ENCODE measurements at places on chromosomes 13 and 19.

DNA sequence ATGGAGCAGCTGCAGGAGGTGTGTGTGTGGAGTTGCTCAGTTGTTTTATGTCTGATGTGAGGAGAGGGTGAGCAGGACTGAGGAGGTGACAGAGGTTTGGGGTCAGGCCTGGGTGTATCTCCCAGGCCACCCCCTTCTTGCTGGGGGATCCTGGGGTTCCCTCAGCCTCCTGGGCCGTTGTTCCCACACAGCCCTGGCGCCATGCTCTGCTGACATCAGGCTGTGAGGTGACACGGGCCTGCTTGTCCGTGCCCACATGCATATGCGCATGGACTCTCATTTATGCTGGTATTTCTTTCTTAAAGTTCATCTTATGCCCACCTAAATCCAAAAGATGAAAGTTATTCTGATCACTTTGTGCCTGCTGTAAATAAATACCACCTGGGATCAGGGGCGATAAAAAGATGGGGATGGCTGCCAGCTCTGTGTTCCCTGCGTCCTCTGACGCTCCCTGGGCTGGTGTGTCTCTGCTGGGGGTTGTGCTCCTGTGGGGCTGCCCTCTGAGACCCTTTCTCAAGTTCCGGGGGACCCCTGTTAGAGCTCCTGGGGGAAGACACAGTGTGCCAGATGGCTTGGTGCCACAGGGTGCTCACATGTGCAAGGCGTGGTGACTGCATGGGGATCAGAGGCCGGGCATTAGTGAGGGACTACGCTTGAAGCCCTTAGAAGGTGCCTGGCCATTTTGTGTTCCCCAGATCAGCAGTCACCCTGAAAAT is 12.6 kb downstream of the NAXD start:
- H3K27me3 ChIP-seq: no peaks in the 10 kb centered on the region
- H3K36me3 ChIP-seq: peaks cover 35% of the 10 kb centered on the region
- no peak overlapping the region for H3K4me3 ChIP-seq
- H3K4me1 ChIP-seq: peaks cover 3% of the 10 kb centered on the region
- DNase-seq: no peak

GRCh38 chr13:80030491-80030890 is 310.4 kb downstream of the SPRY2 start:
- DNase-seq: no peak
- no peak overlapping the region for H3K27ac ChIP-seq
- H3K36me3 ChIP-seq: no peaks in the 10 kb centered on the region

- no peak overlapping the region for H3K27ac ChIP-seq
- H3K4me3 ChIP-seq: no peak overlapping the region
- DNase-seq: no peak
- H3K27me3 ChIP-seq: no peaks in the 10 kb centered on the region
Observed at GRCh38 chr13:29459813-29460355, 135.6 kb downstream of the SLC7A1 start.

GRCh38 chr19:41563854-41564514 is 12.0 kb upstream of the CEACAM21 start:
- H3K4me1 ChIP-seq: peaks cover 37% of the 10 kb centered on the region
- peak overlapping the region; percentile 64 for H3K27ac ChIP-seq
- peak overlapping the region; percentile 23 for H3K4me3 ChIP-seq
- no peaks in the 10 kb centered on the region for H3K27me3 ChIP-seq

GRCh38 chr19:33441277-33441699 is 67.8 kb downstream of the CEBPG start:
- H3K4me1 ChIP-seq: no peaks in the 10 kb centered on the region
- DNase-seq: no peak
- no peak overlapping the region for H3K27ac ChIP-seq
- H3K4me3 ChIP-seq: no peak overlapping the region
- no peaks in the 10 kb centered on the region for H3K36me3 ChIP-seq
- H3K27me3 ChIP-seq: no peaks in the 10 kb centered on the region

DNA sequence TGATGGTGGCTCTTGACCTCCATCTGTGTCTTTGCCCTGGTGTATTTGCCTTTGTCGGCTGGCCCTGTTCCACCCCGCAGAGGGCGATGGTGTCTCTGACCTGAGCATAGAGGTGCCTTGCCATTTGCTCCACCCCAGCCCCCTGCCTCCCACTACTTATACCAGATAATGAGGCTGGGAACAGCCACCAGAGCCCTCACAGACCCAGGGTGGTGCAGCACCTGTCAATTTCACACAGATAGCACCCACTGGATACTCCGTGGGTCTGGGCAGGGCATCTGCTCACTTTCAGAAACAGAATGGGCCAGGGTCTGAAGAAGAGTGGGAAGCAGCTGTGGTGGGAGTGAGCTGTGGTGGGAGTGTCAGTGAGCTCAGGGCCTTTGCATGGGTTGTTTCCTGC is 4.1 kb downstream of the ZNF536 start:
- H3K36me3 ChIP-seq: no peaks in the 10 kb centered on the region
- no peak overlapping the region for H3K4me3 ChIP-seq
- DNase-seq: no peak
- H3K4me1 ChIP-seq: no peaks in the 10 kb centered on the region
- no peak overlapping the region for H3K27ac ChIP-seq
- no peaks in the 10 kb centered on the region for H3K27me3 ChIP-seq

DNA sequence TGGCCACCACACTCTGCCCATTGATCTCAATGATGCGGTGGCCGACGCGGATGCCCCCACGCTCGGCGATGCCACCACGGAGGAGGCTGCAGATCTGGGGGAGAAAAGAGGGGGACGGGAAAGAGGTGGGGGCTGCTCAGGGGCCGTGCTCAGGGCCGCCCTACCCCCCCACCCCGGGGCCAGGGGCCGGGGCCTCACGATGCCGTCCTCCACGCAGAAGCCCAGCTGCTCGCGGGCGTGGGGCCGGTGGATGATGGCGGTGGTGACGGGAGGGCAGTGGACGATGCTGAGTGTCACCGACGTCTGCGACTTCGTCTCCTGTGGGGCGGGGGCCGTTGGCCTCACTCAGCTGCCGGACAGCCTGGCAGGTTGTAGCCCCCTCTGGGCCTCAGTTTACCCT is 10.3 kb downstream of the APBA3 start:
- peaks cover 51% of the 10 kb centered on the region for H3K36me3 ChIP-seq
- H3K27me3 ChIP-seq: no peaks in the 10 kb centered on the region
- DNase-seq: no peak
- no peak overlapping the region for H3K27ac ChIP-seq
- no peak overlapping the region for H3K4me3 ChIP-seq
- no peaks in the 10 kb centered on the region for H3K4me1 ChIP-seq

DNA sequence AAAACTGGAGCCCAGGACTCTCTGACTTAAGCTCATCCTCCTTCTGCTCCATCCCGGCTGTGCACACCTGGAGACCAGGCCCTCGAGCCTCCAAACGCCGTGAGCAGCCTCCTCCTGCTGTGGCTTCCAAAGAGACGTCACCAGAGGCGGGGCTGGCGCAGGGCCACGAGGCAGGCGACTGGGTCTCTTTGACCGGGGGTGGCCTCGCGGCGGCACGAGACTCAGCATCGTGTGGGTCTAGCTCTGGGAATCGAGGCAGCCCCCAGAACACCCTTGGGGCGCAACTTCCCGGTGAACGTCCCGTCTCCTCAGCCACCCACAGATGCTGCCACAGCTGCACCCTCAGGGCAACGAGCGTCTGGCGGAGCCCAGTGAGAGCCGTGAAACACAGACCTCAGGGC is 22.8 kb downstream of the RASA3 start:
- H3K27me3 ChIP-seq: no peaks in the 10 kb centered on the region
- H3K4me3 ChIP-seq: peak overlapping the region; percentile 41
- peaks cover 82% of the 10 kb centered on the region for H3K4me1 ChIP-seq
- H3K27ac ChIP-seq: peak overlapping the region; percentile 67
- H3K36me3 ChIP-seq: peaks cover 55% of the 10 kb centered on the region

DNA sequence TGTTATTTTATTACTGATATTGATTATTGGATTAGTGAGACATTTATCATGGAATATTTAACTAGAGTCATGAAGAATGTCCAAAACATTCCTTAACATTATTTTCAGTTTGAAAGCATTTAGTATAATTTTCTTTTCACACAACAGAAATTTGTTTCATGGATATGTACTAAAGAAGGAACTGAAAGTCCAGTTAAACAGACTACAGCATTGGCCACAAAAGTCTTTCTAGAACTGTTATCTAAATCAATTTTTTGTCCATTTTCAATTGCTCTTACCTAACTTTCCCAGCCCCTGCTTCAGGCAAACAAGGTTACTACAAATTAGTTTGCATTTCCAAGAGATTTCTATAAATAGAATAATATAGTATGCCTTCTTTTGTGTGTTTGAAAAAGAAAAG is 1018.0 kb upstream of the PCDH20 start:
- no peak overlapping the region for H3K27ac ChIP-seq
- H3K36me3 ChIP-seq: no peaks in the 10 kb centered on the region
- no peaks in the 10 kb centered on the region for H3K27me3 ChIP-seq
- H3K4me1 ChIP-seq: no peaks in the 10 kb centered on the region
- H3K4me3 ChIP-seq: no peak overlapping the region

- peaks cover 22% of the 10 kb centered on the region for H3K36me3 ChIP-seq
- no peak for DNase-seq
- no peaks in the 10 kb centered on the region for H3K27me3 ChIP-seq
- H3K27ac ChIP-seq: peak overlapping the region; percentile 68
- peaks cover 92% of the 10 kb centered on the region for H3K4me1 ChIP-seq
Observed at GRCh38 chr19:49558591-49558990, 21.8 kb downstream of the NOSIP start.

DNA sequence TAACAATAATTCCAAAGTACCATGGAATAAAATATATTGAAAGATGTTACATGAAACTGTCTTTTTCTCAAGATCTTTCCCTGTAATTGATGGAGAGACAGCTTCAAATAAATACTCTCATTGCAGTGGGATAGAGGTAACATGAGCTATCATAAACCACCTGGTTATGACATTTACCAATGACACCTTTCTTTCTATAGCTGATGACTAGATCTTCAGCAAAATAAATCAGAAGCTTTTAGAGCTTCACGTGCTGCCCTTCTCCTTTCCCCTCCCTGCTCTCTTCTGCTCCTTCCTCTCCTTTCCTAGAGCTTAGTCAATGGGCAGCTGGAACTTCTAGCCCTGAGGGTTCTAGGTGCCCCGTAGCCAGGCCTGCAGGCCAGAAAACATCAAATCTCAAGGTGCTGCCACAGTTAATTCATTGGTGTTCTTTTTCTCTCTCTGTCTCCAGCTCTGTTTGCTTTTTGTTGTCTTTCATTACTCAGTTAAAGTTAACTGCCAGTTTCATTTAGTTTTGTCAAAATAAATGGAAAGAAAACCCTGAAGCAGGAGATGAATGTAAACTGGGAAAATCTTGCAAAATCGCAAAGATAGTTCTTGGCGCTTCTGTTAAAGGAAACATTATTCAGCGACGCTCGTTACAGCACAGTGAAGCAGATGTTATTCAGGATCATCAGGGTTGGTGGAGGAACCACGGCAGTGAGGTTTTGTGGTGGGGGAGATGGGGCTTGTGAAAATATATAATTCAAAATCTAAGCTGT is 8.3 kb upstream of the METTL21C start:
- no peaks in the 10 kb centered on the region for H3K36me3 ChIP-seq
- no peaks in the 10 kb centered on the region for H3K27me3 ChIP-seq
- no peaks in the 10 kb centered on the region for H3K4me1 ChIP-seq
- no peak overlapping the region for H3K27ac ChIP-seq

DNA sequence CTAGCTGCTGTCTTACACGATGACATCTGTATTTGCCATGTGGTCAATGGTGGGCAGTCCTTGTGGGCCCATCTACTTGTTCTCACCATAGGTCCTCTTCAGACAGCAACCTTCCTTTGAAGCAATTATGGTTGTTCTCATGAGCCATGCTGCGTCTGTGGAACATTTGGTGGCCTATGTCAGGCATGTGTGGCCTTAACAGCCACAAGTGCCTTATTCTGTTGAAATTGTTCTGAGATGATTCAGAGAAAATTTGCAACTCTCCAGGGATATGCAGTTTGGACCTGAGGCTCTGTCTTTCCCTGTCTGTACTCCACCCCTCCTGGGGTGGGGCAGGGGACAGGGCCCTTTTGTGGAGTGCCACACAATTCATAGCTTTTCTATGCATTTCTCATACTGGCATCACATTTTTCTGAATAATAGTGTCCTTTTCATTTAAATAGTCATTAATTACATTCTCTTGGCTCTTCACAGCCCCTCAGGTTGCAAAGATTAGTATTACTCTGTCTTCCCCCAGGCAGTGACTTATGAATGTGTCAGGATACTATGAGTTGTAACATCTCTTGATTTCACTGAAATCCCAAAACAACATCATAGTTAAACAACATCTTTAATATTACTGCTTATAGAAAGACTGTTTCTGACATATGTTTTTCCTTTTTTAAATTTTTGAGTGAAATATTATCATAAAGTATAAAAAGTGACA is 102.1 kb downstream of the ITGBL1 start:
- H3K36me3 ChIP-seq: no peaks in the 10 kb centered on the region
- no peak overlapping the region for H3K27ac ChIP-seq
- no peak for DNase-seq
- H3K27me3 ChIP-seq: no peaks in the 10 kb centered on the region
- no peaks in the 10 kb centered on the region for H3K4me1 ChIP-seq

GRCh38 chr13:94352057-94352456 is 127.4 kb downstream of the DCT start:
- no peaks in the 10 kb centered on the region for H3K4me1 ChIP-seq
- no peaks in the 10 kb centered on the region for H3K27me3 ChIP-seq
- no peak for DNase-seq
